GM23248 (cell line): ENCODE measurements at places on chromosomes 2 and 18. TPM values are rescaled to one million over a fixed set of nuclear protein-coding genes. Genes with fewer than 3 reads are reported as not detected.

Gene GLB1L
- 13.4 and 13.5 TPM in 2 replicates for total RNA-seq

Gene FBLN7
- 0.11 and 0.13 TPM in 2 replicates for total RNA-seq

Gene AQP12A
- not detected in 2 replicates for total RNA-seq

Gene C2orf78
- not detected in 2 replicates for total RNA-seq

Gene CAD
- total RNA-seq, result 23.9 and 27.7 TPM in 2 replicates

Gene HIBCH
- total RNA-seq, result 10.4 and 12.0 TPM in 2 replicates

Gene ADAM23
- total RNA-seq, result 3.5 and 4.4 TPM in 2 replicates

GRCh38 chr2:145108361-145108778 lies 588.5 kb upstream of the ZEB2 start:
- H3K4me1 ChIP-seq, result peaks cover 12% of the 10 kb centered on the region
- no peaks in the 10 kb centered on the region for H3K27me3 ChIP-seq
- H3K36me3 ChIP-seq, result no peaks in the 10 kb centered on the region
- DNase-seq, result no peak

GRCh38 chr2:149658553-149658952 lies 71.0 kb upstream of the MMADHC start:
- no peaks in the 10 kb centered on the region for H3K36me3 ChIP-seq
- peaks cover 9% of the 10 kb centered on the region for H3K4me1 ChIP-seq
- H3K4me3 ChIP-seq, result no peak overlapping the region
- no peak overlapping the region for H3K27ac ChIP-seq

DNA sequence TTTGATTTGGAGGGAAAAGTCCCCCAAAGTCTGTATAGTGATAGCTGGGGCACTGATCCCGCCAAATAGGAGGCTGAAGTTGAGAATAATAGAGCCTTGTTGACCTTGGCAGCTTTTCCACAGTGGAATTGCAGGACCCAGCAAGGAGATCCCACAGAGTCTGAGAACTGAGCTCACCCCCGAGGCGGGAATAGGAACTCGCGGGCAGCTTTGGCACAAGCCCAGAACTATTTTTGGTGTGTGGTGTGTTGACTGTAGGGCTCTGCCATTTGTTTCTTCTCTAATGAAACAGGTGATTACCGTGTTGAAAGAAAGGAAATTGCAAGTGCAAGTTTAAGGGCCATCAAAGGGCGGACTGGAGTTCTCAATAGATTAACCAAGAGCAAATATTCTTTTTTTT lies 34.0 kb downstream of the SH3RF3 start:
- H3K4me1 ChIP-seq, result peaks cover 42% of the 10 kb centered on the region
- H3K4me3 ChIP-seq, result no peak overlapping the region
- no peaks in the 10 kb centered on the region for H3K27me3 ChIP-seq
- DNase-seq, result peak; percentile 31
- H3K27ac ChIP-seq, result peak overlapping the region; percentile 85; the same call in 1 of the 2 replicates

- 0 out of 2 replicates have a peak, but pooled peaks cover 3% of the 10 kb centered on the region for H3K4me1 ChIP-seq
- no peak for DNase-seq
- no peak overlapping the region for H3K4me3 ChIP-seq
- no peak overlapping the region for H3K27ac ChIP-seq
- no peaks in the 10 kb centered on the region for H3K27me3 ChIP-seq
Measured at GRCh38 chr2:195638750-195639149, 18.3 kb upstream of the SLC39A10 start.

GRCh38 chr2:56325661-56326345 lies 142.0 kb downstream of the CCDC85A start:
- H3K4me3 ChIP-seq, result no peak overlapping the region
- H3K36me3 ChIP-seq, result no peaks in the 10 kb centered on the region
- H3K27me3 ChIP-seq, result no peaks in the 10 kb centered on the region
- no peak for DNase-seq

GRCh38 chr2:216590780-216591179 lies 42.4 kb upstream of the IGFBP2 start:
- DNase-seq, result peak; percentile 66
- H3K36me3 ChIP-seq, result no peaks in the 10 kb centered on the region
- no peak overlapping the region for H3K27ac ChIP-seq
- H3K4me3 ChIP-seq, result no peak overlapping the region

GRCh38 chr2:217491271-217491670 lies 511.5 kb downstream of the TNS1 start:
- H3K4me3 ChIP-seq, result no peak overlapping the region
- peaks cover 10% of the 10 kb centered on the region; the same call in 1 of the 2 replicates for H3K4me1 ChIP-seq
- no peak overlapping the region for H3K27ac ChIP-seq
- DNase-seq, result no peak
- H3K27me3 ChIP-seq, result no peaks in the 10 kb centered on the region

DNA sequence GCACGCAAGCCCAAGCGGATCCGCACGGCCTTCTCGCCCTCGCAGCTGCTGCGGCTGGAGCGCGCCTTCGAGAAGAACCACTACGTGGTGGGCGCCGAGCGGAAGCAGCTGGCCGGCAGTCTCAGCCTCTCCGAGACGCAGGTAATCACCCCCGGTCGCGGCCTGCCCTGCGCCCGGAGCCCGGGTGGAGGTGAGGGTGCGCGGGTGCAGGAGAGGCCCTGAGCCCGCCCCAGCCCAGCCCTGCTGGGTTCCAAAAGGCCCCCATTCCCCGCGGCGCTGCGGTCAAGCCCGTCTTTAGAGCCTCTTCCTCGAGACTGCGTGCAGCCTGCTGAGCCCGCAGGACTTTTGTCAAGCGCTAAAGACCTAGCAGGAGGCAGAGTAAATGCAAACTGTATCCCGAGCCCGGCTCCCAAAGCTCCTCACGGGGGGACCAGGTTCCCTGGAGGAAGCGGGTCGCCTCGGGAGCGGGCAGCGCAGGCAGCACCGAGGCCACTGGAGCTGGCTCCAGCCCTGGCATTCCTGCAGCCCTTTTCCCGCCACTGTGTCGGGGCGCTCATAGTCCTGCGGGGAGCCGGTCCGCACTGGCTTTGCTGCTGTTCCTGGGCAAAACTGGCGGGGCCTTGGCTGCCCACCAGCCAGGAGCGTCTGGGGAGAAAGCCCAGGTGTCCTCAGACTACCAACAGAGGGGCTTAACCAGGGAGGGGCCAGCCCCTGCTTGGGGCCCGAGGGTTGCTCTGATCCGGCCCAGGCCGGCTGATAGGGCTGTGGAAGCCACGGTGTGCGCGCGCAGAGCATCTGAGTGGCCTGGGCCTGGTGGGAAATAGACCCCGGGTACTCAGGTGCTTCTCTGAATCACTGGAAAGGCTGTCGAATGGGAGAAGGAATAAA lies 7.3 kb downstream of the EMX1 start:
- no peaks in the 10 kb centered on the region for H3K4me1 ChIP-seq
- H3K4me3 ChIP-seq, result no peak overlapping the region
- H3K27ac ChIP-seq, result no peak overlapping the region
- peaks cover 97% of the 10 kb centered on the region for H3K27me3 ChIP-seq
- no peaks in the 10 kb centered on the region for H3K36me3 ChIP-seq

- DNase-seq, result no peak
- H3K4me3 ChIP-seq, result no peak overlapping the region
- no peak overlapping the region for H3K27ac ChIP-seq
- H3K36me3 ChIP-seq, result no peaks in the 10 kb centered on the region
Measured at GRCh38 chr2:238570391-238570790, 143.7 kb downstream of the ASB1 start.

DNA sequence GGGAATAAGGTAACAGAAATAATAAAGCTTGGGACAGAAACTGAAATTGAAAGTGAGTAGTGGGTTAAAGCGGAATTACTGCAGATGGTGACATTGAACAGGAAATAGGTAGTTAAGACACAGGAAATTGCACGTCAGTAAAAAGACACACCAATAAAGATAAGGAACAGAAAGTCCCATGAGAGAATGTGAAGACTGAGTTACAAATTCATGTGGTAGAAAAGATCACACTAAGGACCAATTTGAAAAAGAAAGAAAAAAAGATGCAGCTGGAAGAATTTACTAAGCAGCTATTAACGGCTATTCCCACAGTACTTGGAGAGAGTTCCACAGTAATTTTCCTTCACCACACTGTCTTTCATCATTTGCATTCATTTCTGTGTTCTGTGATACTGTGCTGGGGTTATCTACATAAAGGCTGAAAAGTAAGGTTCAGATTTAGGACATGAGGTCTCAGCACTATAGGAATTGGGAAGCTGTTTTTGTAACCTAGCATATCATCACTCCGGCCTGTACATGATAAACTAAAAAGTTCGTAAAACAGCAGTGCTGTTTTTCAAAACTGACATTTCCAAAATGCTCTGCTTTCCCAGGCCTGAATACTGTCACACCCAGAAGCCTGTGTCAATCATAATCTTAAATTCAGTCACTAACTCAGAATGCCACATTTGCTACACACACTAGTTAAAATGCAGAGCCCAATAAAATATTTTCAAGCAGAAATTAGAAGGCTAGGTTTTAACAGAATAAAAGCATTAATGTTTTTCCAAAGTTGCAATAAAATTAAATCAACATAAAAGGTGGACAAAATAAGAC lies 42.9 kb downstream of the SRBD1 start:
- H3K27me3 ChIP-seq, result no peaks in the 10 kb centered on the region
- H3K4me1 ChIP-seq, result peaks cover 40% of the 10 kb centered on the region
- no peak overlapping the region for H3K27ac ChIP-seq

DNA sequence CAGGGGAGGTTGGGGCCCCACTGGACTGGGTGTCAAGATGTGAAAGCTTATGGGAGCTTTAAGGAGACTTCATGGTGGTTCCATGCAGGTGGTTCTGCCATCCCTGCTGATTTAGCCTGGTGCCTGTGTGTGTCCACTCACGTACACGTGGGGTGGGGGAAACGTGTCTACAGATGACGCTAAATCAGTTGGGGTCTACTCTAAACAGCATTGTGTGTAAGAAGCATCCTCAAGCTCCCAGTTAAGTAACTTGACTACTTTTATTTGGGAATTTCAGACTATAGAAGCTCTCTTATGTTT lies 47.1 kb downstream of the BCL2L11 start:
- peaks cover 7% of the 10 kb centered on the region for H3K4me1 ChIP-seq
- DNase-seq, result no peak
- no peak overlapping the region for H3K4me3 ChIP-seq
- no peak overlapping the region for H3K27ac ChIP-seq

- H3K36me3 ChIP-seq, result no peaks in the 10 kb centered on the region
- H3K27me3 ChIP-seq, result no peaks in the 10 kb centered on the region
- H3K4me1 ChIP-seq, result peaks cover 82% of the 10 kb centered on the region
- peak overlapping the region; percentile 86 for H3K27ac ChIP-seq
Measured at GRCh38 chr2:238898534-238899281, 50.8 kb downstream of the TWIST2 start.

DNA sequence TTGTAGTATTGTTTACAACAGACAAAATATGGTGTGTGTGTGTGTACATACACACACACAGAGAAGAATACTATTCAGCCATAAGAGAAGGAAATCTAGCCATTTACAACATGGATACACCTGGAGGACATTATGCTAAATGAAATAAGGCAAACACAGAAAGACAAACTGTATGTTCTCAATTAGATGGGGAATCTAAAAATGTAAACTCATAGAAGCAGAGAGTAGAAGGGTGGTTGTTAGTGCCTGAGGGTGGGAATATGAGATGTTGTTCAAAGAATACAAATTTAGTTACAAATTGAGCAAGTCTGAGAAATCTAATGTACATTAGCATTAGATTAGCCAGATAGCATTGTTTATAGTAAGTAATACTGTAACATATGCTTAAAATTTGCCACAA lies 11.3 kb downstream of the ZNF519 start:
- DNase-seq, result no peak
- H3K4me3 ChIP-seq, result no peak overlapping the region
- H3K27me3 ChIP-seq, result no peaks in the 10 kb centered on the region
- H3K36me3 ChIP-seq, result no peaks in the 10 kb centered on the region

GRCh38 chr18:10814336-10814735 lies 288.5 kb downstream of the NAPG start:
- H3K27ac ChIP-seq, result no peak overlapping the region
- DNase-seq, result no peak
- H3K4me1 ChIP-seq, result no peaks in the 10 kb centered on the region
- H3K36me3 ChIP-seq, result no peaks in the 10 kb centered on the region
- H3K27me3 ChIP-seq, result no peaks in the 10 kb centered on the region; the same call in 1 of the 2 replicates
- H3K4me3 ChIP-seq, result no peak overlapping the region

GRCh38 chr2:238979636-238980035 lies 131.8 kb downstream of the TWIST2 start:
- no peak overlapping the region for H3K27ac ChIP-seq
- DNase-seq, result no peak
- no peaks in the 10 kb centered on the region for H3K27me3 ChIP-seq

DNA sequence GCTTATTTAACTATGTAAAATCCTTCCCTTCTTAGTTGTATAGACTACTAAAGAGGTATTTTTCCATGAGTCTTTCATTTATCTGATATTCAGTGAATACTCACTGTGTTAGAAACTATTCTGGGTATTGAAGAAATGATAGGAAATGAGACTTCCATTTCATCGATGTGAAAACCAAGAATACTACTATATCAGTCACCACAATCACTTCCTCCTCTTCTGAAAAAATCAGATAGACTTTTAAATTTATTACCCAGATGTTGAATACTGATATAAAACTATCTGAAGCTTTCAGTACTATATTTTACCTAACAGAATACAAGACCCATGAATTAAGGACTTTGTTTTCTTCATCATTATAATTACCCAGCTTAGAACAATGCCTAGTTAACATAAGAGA lies 1801.1 kb upstream of the CELF4 start:
- H3K27me3 ChIP-seq, result no peaks in the 10 kb centered on the region
- DNase-seq, result no peak
- no peaks in the 10 kb centered on the region for H3K36me3 ChIP-seq
- no peaks in the 10 kb centered on the region for H3K4me1 ChIP-seq

DNA sequence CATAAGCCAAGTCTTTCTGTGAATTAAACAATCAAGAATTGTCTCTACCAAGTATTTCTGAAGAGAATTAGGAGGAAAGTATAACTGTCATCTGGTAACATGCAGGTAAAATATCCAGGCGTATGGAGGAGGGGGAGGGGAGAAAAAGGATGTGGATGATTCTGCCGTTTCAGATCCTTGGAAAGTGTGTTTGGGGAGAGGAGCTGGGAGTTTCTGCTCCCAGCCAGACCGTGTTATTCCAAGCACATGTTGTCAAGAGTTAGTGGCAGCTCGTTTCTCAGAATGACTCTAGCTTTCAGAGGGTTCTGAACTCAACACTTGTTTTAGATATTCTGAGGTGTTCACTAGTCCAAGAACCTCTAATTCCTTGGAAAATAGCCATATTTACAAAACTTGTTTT lies 137.6 kb downstream of the FAM124B start:
- H3K27me3 ChIP-seq, result no peaks in the 10 kb centered on the region
- H3K4me1 ChIP-seq, result peaks cover 40% of the 10 kb centered on the region
- no peak overlapping the region for H3K4me3 ChIP-seq
- no peak for DNase-seq
- no peaks in the 10 kb centered on the region for H3K36me3 ChIP-seq

- no peak overlapping the region for H3K27ac ChIP-seq
- DNase-seq, result no peak
- no peaks in the 10 kb centered on the region for H3K27me3 ChIP-seq
- no peak overlapping the region for H3K4me3 ChIP-seq
Measured at GRCh38 chr2:171430516-171431410, 3.0 kb downstream of the METTL8 start.
